ENCODE measurements at places on chromosomes 1 and 21. TPM values are rescaled to one million over a fixed set of nuclear protein-coding genes. Genes with fewer than 3 reads are reported as not detected.

Gene CXADR
- total RNA-seq, result 0.07 TPM

GRCh38 chr1:116492358-116492811 is 78.4 kb downstream of the CD58 start:
- H3K4me3 ChIP-seq, result no peak overlapping the region
- H3K27me3 ChIP-seq, result no peaks in the 10 kb centered on the region
- no peaks in the 10 kb centered on the region for H3K4me1 ChIP-seq
- no peaks in the 10 kb centered on the region for H3K36me3 ChIP-seq
- no peak for DNase-seq

GRCh38 chr1:6603238-6603914 is 707 bp upstream of the KLHL21 start:
- H3K27me3 ChIP-seq, result no peaks in the 10 kb centered on the region
- no peaks in the 10 kb centered on the region for H3K36me3 ChIP-seq
- peaks cover 37% of the 10 kb centered on the region for H3K4me1 ChIP-seq
- H3K27ac ChIP-seq, result peak overlapping the region; percentile 90

- no peaks in the 10 kb centered on the region for H3K36me3 ChIP-seq
- no peak for DNase-seq
- no peak overlapping the region for H3K27ac ChIP-seq
- no peak overlapping the region for H3K4me3 ChIP-seq
Observed at GRCh38 chr1:26132128-26132833, 20.7 kb downstream of the PDIK1L start.

DNA sequence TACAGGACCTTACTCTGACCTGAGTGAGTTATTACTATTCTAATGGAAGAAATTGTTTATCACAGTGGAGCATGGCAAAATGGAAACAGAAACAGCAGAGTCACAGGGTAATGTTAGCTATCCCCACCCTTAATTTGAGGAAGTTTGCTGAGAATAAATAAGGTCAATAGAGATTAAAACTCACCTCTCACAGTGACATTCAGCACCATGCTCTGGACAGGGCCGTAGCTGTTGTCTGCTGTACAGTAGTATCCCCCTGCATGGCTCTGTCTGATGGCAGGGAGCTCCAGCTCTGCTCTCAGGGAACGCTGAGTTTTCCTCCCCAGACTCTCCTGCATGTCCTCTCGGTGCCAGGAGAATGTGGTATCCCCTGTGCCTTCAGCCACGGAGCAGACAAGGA is 11.9 kb downstream of the FCRL4 start:
- H3K4me3 ChIP-seq, result no peak overlapping the region
- no peak overlapping the region for H3K27ac ChIP-seq
- DNase-seq, result no peak
- no peaks in the 10 kb centered on the region for H3K36me3 ChIP-seq
- no peaks in the 10 kb centered on the region for H3K27me3 ChIP-seq

All from CD4-positive, CD25-positive, alpha-beta regulatory T cell (primary cell).